ENCODE measurements at places on chromosomes 13 and 19. TPM values are rescaled to one million over a fixed set of nuclear protein-coding genes. Genes with fewer than 3 reads are reported as not detected.

The PROZ gene
- total RNA-seq, result not detected

The CASP14 gene
- not detected for total RNA-seq

The ZFP28 gene
- 1.8 TPM for total RNA-seq

The TTC9B gene
- not detected for total RNA-seq

The PRSS57 gene
- not detected for total RNA-seq

The SLC6A16 gene
- total RNA-seq, result not detected

The ZNF628 gene
- total RNA-seq, result 3.1 TPM

The ZNF491 gene
- not detected for total RNA-seq

GRCh38 chr19:36244066-36244465 is 29.2 kb downstream of the ZNF146 start:
- DNase-seq, result no peak

DNA sequence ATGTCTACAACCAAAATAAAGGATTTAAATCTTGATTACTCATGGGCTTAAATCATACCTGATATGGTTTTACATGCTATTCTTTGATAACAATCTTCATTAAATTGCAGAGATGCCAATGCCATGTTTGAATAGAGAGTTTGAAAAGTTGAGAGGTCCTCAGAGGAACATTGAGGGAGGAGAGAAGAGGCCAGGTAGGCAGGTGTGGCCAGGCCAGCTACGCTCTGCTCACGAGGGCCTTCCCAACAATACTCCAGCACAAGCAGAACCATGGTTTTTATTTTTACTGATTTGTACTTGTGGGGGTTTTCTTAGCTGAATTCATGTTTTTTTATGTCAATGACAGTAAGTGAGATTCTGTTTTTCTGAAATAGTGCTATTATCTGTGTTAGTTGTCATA is 158.1 kb upstream of the RFC3 start:
- no peak for DNase-seq

DNA sequence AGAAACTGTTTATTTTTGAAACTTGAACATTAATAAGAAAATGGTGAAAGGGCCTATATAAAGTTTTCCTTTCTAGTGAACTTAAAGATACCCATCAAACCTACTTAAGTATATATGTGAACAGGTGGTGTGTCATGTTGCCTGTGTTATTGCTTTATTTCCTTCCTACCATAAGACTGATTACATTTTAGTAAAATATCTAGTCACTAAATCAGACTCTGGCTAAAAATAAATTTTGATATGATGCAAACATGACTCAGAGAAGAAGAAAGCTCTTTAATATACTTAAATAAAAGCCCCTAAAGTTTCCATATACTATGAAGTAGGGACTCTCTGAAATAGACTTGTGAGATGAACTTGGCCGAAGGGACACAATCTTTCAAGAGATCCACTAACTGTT is 35.1 kb upstream of the FBXL3 start:
- DNase-seq, result no peak

DNA sequence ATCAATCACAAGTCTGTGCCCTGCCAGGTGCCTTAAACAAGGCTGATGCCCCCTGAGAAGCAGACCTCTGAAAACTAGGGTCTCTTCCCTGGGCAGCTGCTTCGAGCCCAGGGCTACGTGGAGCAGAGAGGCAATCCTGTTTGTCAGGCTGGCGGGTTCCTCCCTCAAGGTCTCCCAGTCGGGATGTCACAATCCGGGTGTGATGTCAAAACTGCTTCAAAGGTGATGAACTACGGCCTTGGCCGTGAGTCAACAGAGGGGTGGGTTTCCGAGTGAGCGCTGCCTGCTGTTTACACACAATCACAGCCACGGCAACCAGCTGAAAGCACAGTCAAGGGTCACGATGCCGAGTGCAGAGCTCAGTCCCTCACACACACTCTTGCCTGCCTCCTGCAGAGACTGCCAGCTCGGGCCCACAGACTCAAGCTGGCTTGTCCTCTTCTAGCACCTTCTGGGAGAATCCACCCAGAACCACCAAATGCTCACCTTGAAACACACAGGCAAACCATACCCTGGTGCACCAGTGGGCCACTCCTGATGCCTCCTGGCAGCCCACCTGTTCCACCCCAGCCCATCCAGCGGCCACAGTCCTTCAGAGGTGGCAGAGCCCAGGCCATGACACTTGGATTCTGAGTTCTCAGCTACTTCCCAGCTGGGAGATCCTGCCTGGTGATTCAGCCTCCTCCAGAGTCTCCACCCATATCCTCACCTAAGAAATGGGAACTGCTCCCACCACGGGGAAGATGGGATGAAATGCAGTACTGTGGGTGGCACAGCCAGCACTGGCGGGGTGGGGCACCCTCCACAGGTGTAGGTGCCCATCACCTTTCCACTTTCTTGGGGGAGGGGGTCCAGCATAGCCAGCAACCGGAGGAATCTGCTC is 6.8 kb downstream of the ELL start:
- no peak for DNase-seq

- DNase-seq, result peak; percentile 27
These were observed 178.0 kb downstream of the OXGR1 start for GRCh38 chr13:96816261-96816660.

DNA sequence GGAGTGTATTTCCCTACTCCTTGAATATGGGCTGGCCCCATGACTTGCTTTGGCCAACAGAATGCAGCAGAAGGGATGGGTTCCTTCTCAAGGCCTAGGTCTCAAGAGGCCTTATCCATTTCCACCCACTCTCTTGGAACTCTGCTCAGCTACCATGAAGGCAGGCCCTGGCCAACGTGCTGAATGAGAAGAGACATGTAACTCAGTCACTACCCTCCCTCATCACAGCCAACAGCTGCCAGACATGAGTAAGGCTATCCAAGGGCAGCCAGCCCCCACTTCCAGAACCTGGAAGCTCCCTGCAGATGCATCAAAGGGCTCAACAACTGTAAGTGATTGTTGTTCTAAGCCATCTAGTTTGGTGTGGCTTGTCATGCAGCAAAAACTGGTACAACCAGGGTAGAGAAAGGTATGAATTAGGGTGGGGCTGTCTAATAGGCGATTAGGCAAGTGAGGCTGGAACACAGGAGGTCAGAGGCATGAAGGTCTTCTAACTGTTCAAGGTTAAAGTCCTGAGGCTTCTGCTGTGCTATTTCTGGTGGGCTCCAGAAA is 1.4 kb upstream of the RASL11A start:
- peak; percentile 54 for DNase-seq

- DNase-seq, result no peak
These were observed 443.9 kb downstream of the FGF9 start for GRCh38 chr13:22114630-22115311.

DNA sequence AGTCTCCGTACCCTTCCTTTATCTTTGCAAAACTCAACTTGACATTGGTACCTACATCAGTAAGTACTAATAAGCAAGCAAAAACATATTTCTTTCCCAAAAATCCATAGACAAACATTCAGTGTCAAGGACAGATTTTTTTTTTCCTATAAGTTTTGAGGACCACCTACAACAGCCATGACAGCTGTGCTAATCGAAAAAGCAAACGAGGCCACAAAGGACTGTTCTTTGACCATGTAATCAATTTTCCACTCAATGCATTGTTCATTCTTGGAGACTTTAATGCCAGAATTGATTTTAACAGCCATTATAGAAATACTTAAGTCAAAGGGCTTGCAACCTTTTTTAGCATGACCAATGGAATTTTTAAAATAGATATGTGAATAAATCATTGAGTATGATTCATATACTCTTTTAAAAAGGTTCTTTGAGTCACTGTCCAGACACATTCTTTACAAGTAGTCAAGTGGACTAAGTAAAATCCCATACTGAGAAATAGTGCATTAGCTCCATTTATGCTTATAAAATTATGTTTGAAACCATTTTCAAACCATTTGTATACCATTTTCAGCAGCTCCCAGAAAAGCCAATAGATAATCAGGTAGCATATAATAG is 323.9 kb downstream of the MZT1 start:
- no peak for DNase-seq

DNA sequence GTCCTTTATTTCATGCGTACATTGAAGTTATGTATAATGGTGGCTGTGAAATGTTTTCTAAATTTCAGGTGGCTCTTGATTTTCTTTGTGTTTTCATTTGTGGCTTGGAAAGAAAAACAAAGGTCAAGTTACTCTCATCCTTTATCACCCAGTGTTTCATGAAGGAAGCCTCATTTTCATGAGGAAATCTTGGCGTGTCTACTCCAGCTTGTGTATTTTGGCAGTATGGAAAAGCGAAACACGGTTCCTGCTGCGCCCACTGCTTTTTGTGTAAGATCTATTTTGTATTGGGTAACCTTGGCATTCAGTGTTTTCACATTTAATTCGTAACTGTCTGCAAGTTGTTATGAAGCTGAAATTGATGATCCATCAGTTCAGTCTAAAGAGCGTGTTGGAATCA is 147.0 kb upstream of the RNF113B start:
- DNase-seq, result no peak

DNA sequence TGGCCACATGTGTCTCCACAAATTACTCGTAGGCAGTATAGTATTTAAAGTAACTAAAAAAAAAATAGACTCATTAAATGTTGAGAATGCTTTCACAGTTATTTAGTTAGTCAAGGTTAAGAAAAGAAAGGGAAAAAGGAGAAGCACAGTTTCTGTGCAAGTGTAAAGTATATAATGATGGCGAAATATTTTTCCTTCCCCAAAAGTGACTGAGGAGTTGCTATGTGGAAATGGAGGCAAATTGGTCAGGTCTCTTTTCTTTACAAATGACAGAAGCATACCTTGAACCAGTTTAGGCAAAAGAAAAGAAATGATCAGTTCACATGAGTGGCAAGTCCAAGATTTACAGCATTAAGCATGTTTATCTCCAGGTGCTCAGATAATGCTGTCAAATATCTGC is 18.0 kb downstream of the CSNK1A1L start:
- DNase-seq, result no peak

GRCh38 chr13:55155046-55155445 is 1985.7 kb upstream of the PRR20A start:
- no peak for DNase-seq

GRCh38 chr19:38255383-38256014 is 675 bp downstream of the PPP1R14A start:
- no peak for DNase-seq

- DNase-seq, result no peak
These were observed 6.6 kb downstream of the RCBTB2 start for GRCh38 chr13:48526286-48526685.

DNA sequence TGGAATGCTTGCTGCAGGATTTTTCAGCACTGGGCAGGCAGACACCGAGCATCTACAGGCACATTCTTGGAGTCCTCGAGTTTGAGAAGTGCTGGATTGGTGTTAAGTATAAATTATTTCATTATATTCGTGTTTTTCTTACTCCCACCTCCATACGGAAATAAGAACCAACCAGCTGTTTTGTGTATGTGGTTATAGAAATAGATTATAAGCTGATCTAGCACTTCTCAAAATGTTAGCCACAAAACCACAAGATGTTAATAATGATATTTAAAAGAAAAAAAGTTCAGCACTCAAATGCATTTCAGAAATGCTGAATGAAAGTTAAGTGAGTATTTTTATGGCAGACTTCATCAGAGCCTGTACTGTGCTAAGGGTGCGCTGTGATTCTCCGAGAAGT is 24.0 kb upstream of the TEX29 start:
- no peak for DNase-seq

DNA sequence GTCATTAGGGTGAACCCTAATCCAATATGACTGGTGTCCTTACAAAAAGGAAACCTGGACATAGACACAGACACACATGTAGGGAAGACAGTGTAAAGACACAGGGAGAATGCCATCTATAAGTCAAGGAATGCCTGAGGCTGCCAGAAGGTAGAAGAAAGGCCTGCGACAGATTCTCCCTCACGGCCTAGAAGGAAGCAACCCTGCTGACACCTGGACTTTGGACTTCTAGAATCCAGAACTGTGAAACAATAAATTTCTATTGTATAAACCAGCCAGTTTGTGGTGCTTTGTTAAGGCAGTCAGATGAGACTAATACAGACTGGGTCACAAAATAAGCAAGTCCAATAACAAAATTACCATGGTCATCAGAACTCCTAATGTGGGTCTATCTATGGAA is 120.4 kb downstream of the ENOX1 start:
- no peak for DNase-seq

DNA sequence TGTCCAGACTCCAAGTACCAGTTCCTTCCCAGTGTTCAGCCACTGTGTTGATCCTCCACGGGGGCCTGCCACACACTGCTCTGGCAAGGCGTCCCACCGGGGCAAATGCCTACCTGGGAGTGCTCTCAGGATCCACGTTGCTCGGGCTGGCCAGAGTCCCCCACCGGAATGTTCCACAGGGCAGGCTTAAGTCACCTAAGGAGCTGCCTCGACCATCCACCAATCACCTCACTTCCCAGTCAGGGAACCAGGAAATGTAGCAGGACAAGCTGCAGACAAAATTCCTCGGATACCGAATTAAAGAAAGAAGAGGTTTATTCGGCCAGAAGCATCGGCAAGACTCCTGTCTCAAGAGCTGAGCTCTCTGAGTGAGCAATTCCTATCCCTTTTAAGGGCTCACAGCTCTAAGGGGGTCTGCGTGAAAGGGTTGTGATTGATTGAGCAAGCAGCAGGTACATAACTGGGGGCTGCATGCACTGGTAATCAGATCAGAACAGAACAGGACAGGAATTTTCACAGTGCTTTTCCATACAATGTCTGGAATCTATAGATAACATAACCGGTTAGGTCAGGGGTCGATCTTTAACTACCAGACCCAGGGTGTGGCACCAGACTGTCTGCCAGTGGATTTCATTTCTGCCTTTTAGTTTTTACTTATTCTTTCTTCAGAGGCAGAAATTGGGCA is 56.9 kb upstream of the EDNRB start:
- no peak for DNase-seq

DNA sequence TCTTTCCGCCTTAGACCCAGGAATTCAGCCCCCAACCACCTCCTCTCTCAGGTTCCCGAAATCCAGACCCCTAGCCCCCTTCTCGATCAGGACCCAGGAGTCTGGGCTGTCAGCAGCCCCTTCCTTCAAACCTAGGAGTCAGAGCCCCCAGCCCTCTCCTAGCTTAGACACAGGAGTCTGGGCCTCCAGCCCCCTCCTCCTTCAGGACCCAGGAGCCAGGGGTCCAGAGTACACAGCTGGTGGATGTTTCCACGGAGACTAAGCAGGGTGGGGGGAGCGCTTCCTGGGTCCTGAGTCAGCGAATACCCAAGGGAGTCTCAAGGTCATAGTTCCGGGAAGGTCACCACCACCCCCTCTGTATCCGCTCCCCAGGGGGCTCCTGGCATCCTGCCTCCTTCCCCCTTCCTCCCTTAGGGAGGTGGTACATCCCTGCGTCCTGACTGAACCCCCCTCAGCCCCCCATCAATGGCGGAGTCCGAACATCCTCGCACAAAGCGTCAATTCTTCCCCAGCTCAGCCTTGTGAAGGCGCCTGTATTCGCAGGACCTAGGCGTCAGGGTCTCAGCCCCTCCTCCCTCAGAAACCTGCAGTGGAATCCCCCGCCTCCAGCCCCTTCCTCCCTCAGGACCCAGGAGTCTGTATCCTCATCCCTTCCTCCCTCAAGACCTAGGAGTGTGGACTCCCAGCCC is 4.6 kb downstream of the CADM4 start:
- DNase-seq, result no peak

DNA sequence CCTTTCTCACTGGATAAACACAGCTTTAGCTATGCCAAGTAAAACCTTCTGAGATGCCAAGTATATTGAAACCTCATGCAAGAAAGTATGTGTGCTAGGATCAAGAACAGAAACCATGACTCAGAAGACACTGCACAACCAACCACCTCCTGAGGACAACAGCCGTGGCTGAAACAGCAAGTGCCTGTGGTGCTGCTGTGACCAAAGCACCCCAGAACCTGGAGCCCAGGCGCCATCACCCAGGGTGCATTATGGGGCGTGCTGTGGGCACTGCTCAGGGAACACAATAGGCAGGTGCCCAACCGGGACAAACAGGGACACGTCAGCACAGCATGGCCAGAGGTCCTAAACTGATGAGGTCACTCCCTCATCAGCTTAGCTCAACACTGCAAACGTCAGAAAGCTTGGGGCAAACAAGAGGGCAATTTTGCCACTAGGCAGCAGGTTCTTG is 101.3 kb upstream of the SLC15A1 start:
- DNase-seq, result peak; percentile 64
